ENCODE measurements at places on chromosomes 2 and 18.

GRCh38 chr2:101047774-101048173 is 45.7 kb downstream of the RPL31 start:
- no peak for DNase-seq

DNA sequence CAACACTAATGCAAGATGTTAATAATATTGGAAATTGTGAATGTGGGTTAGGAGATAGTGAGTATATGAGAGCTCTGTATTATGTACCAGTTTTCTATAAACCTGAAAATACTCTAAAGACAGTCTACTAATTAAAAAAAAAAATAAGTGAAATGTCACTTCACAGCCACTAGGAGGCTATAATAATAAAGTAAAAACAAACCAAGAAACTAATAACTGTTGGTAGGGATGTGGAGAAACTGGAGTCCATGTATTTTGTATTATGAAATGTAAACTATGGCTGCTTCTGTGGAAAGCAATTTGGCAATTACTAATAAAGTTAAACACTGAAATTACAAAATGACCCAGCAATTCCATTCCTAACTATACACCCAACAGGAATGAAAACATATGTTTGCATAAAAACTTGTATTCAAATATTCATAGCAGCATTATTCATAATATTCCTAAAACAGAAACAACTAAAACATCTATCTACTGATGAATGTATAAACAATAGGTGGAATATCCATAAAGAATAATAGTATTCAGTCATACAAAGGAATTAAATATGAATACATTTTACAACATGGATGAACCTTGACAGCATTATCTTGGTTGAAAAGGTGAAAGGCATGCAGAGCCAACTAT is 36.2 kb downstream of the CCDC178 start:
- no peak for DNase-seq

DNA sequence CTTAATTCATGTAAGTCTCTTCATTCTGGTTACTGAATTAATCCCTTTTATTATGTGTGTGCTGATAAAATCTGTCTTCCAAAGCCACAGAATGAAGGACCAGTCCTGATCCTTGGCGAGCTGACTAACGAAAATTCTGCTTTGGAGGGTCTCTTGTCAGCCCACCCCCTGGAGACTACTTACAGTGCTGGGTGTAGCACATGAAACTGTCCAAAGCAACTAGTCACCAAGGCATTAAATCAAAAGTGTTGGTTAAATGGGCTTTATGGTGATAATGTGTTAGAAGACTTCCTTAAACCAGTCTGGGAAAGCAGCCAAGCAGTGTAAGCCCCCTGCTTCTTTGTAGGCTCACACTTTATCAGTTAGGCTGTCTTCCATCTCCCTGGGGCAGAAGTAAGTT is 420.2 kb downstream of the SUCLG1 start:
- DNase-seq = no peak

DNA sequence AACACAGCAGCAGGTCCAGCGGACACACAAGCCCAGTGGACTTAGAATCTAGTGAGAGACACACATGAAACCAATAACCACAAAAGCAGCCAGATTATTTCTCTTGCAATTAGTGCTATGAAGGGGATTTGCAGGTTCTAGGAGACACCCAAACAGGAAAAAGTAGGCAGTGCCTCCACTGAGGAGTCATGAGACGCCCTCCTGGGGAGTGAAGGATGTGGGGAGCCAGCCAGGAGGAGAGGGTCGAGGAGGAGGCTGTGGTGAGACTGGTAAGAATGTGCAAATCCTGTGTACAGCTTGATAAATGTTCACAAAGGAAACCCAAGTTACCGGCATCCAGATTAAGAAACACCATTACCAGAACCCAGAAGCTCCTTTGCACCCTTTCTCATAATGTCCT is 2.7 kb upstream of the CAPN13 start:
- DNase-seq = no peak

DNA sequence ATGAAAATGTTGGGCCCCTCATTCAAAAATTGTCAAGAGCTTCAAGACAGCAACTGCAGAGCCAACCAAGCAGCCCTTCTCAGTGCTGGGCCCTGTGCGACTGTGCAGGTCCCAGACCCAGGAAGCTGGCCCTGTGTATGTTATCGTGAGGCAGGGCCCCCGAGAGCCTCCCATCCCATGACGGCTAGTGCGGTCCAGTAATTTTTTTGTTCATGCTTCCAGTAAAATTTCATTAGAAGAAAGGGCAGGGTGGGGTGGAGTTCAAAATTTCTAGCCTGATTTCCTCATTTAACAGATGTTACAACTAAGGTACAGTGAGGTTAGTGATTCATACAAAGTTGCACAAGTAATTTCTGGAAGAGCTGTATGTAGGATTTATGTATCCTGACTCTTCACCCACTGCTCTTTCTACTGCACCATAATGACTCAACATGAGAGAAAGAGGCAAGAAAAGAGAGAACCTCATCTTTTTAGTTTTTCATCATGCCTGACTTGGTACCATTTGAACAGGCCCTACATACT is 105.5 kb downstream of the ZEB2 start:
- no peak for DNase-seq

DNA sequence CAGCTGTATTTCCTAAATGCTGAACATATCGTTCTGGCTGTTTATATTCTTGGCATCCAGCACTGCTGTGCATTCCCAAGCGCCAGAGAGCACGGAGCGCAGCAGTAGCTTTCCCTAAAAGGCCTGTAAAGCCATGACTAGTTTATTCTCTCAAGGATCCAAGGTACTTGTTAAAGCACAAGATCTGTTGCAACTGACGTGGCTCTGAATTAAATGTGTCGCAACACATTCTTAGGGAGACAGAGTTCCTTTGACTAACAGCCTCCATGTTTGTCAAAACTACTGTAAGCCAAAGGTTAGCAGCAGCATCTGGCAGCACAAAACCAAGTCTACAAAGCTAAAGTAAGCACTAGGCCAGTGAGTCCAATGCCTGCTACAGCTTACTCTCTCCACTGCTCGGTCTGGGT is 188.6 kb upstream of the FN1 start:
- no peak for DNase-seq

All from stimulated activated CD4-positive, alpha-beta T cell treated with anti-CD3 and anti-CD28 coated beads, TNF-alpha, amount 100 ng/mL, for 24 hours (primary cell).